ENCODE measurements at places on chromosomes 3 and 15.

GRCh38 chr15:75648156-75649000 lies 666 bp downstream of the SNX33 start:
- no peak for DNase-seq

DNA sequence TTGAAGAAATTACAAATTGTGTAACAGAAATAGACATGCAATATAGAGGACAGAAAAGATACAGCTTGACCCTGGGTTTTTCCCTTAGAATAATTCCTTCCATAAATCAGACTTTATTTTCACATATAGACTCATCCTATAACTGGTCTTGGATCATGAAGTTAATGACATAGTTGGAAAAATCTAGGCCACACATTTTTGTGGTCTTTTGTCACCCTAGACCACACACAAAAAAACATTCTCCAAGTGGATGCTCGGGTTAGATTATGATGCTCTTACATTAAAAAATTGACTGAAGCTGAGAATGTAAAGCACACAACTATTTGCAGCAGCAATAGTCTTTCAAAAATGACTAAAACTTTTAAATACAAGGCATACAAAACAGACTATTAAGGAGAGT lies 7.5 kb upstream of the PLA2G4D start:
- DNase-seq, result no peak

GRCh38 chr3:71104121-71104541 lies 479.4 kb downstream of the FOXP1 start:
- DNase-seq, result no peak

DNA sequence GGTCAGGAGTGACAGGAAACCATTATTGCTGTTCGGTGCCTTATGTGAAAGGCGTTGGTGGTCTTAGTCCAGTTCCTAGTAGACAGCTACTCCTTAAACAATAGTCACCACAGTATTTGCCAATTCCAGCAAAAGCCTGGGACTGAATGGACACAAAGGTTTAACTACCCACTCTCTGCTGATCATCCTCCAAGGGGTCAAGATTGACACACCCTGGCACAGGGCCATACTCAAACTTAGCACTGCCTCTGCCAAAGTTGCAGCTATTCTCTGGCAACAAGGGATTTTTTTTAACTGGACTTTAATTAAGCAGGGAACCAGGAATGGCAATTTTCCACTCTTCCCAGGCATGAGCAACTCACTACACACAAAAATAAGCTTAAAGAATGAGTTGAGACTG lies 193.9 kb downstream of the NLGN1 start:
- no peak for DNase-seq

DNA sequence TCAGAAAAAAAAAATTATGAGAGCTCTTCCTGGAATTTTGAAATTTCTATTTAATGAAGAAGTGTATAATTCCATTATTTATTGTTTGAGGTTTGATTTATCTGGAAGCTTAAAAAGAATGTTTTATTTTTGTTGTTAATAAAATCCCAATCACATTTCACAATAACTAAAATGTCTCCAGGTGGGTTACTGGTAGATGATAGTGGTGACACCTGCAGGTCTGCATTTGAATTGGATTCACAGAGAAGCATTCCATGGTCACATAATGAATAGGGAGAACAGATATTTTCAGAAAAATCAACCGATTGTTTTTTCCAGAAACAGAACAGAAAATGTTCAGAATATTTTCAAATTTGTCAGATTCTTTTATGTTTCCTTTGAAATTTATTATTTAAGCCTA lies 48.3 kb downstream of the ASB7 start:
- no peak for DNase-seq

DNA sequence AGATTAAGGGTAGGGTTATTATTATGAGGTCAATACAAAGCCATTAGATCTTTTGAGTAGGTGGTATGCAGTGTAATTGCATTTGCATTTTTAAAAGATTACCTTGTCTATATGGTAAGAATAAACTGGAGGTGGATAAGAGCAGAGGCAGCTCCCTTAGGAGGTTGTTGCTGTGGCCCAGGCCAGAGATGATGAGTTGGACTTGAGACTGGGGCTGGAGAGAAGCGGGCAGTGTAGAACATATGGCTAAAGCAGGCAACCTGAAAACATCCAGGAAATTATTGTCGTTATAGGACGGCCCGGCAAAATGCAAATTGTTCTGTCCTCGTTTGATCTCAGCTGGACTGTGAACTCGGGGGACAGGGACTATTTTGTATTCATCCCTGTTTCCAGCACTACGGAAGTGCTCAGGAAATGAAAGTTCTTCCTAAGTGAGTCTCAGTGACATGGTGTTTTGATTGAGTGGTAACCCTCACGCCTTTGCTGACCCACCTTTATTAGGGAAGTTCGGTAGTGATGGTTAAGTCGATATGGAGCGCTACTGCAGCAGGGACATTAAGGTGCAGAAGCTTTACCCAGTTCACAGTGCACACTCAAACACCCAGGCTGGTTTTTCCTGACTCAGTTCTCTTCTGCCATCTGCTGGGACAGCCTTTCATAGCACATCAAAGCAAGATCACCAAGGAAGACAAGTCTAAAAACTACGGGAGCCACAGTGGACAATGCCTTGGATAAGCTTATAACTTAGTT lies 27.2 kb upstream of the VPS33B start:
- peak; percentile 63 for DNase-seq

- DNase-seq, result no peak
Measured at GRCh38 chr3:184791171-184791570, 20.8 kb upstream of the VPS8 start.

DNA sequence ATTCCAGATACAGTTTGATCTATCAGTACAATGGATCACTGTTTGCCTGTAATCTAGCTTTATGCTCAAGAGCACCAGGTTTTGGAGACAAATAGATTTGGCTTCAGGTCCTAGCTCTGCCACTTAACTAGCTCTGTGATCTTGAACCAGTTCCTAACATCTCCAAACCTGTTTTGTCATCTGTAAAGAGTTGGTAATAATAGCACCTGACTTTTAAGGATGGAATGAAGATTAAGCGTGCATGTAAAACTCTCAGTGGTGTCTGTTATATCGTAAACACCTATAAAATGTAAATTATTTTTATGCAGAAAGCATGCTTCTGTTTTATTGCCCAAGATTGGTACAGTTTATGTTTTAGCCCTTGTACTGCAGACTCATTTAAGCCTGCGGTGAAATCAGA lies 36.5 kb downstream of the ZFAND6 start:
- no peak for DNase-seq

- no peak for DNase-seq
Measured at GRCh38 chr3:36736301-36736700, 28.1 kb downstream of the DCLK3 start.

DNA sequence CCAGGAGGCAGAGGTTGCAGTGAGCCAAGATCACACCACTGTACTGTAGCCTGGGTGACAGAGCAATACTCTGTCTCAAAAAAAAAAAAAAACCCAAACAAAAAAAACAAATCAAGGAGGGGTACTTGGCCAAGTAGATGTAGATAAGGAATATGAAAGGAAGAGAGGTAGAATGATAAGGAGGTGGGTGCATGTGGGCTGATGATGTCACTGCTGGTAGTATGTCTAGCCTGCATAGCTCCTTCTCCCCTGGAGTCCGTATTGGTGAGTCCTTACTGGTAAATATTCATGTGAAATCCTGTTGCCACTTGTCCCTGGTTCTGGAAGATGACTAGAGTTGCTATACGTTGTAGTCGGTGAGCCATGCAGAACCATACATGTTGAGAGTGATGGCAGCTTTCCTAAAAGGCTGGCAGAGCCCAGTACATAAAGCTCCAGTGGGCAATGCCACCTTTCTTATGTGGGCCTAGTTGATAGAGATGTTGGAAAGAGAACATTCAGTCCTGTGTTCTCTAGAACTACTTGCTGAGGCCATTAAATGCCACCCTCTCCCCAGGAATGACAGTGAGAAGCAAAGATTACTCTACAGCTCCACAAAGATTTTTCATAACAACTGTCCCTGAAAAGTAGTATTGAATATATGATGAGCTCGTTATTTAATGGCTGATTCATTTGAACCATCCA lies 11.0 kb downstream of the KAT2B start:
- no peak for DNase-seq

- no peak for DNase-seq
Measured at GRCh38 chr3:183131186-183131725, 31.3 kb downstream of the LAMP3 start.

DNA sequence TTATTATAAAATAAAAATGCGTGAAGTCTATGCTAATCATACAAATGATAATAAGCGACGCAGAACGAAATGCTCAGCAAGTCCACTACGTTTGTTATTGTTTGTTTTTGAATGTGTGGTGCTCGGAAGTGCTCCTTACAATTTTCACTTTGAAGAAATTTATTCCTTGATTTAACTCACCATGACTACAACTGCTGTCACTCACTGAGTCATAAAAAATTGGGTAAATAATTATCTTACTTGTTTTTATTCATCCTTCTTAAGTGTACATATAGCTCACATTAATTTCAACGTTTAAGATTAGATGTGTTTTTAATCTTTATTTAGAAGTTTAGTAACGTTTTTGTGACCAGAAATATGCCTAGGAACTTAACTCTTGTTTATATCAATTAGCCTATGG lies 66.7 kb upstream of the NANOGP8 start:
- DNase-seq, result no peak

GRCh38 chr3:43259626-43260025 lies 26.7 kb upstream of the SNRK start:
- DNase-seq, result no peak

DNA sequence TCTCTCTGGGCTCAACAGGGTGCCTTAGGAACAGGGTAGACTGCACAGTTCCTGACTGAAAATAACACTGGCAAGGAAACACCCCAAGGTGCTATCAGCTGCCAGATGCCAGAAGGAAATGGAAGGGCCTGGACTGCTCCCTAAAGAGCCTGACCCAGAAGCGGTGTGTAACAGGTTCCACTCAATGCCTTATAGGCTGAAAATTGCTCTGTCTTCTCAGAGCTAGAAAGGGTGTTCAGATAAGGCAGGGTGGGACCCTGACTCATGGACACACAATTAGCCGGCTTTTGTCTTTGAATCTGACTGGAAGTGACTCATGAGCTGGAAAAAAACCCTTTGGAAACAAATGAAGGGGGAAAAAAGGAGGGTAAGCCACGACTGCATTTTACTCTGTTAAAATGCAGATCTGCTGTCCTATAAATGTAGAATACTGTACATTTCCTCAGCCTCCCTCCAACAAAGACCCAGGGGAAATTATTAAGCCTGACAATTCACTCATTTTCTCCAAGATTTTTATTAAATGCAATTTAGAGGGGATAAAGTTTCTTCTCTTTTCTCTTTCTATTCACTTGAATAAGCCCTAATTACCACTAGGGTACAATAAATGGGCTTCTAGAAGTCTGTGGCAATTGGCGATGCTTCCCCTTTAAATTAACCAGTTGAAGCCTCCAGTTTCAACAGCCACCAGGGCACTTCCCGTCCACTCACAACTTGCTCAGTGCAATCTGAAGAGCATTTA lies 160.2 kb upstream of the TBL1XR1 start:
- DNase-seq, result no peak

GRCh38 chr15:69154684-69155083 lies 5.8 kb upstream of the GLCE start:
- no peak for DNase-seq

Data from CD4-positive, alpha-beta T cell treated with Interleukin-15 for 4 hours (primary cell).